ENCODE measurements at places on chromosomes 5 and 9.

- no peak for DNase-seq
These were observed 247.2 kb downstream of the DENND1A start for GRCh38 chr9:123682746-123683145.

DNA sequence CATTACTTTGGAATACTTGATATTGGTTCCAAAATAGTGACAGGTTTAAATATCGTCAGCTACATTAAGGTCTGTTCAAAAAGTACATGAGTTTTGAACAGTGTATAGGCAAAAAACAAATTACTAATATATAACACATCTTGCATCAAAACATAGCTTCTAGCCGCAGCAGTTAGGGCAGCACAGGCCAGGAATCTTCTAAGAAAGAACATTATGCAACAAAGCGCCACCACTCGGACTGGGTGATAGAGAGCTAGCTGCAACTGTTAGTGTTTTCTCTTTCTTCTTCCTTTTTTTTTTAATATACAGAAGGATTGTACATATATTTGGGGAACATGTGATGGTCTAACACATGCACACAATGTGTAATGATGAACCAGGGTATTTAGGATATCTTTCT is 504.5 kb downstream of the NR2F1-AS1 start:
- DNase-seq, result no peak

- no peak for DNase-seq
These were observed 780.0 kb downstream of the SEMA5A start for GRCh38 chr5:8765886-8766285.

DNA sequence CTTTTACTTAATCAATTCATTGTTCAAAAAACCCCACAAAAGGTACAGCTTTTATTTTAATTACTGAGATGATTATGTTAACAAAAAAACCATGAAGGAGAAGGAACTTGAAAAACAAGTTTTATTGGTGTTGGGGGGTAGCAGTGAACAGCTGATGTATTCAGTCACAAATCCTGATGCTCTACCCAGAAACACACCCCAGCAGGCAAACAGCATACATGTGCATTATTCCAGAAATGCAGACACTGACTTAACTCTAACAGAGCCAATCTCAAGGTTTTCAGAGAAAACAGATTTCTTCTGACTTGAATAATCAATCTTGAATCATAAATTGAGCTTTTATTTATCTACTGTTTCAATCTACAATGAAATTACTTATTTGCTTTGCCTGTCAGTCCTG is 175.2 kb downstream of the ZSWIM6 start:
- no peak for DNase-seq

DNA sequence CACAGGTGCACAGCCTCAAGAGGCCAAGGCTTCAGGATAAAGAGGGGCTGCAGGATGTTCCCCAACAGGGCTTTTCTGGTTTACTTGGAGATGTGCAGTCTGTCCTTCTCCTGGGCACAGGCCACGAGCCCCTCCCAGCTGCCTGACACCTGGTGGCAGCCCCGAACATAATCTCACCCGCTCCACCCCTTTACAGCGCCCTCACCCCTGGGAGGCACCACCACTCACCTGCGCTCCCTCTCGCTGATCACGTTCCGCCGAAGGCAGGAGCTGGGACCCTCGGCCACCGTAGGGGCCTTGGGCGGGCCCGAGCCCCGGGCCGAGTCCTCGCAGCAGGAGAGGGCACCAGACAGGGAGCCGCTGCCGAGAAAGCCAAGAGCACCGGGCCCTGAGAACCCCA is 514 bp downstream of the SOHLH1 start:
- DNase-seq, result no peak

GRCh38 chr5:98774192-98775033 is 950 bp downstream of the RGMB start:
- DNase-seq, result no peak

DNA sequence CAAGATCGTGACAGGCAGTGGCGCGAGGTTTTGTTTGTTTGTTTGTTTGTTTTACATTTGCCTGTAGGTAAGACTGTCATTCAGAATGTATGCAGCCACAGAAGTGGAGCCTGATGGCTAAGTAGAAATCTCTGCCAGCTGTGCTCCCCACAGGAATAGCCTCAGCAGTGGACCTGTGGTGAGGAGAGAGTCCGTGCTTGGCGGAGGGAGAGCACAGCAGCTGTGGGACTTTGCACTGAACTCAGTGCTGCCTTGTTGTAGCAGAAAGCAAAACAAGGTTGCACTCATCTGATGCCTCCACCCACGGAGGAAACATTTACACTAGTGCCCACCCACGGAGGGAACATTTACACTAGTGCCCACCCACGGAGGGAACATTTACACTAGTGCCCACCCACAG is 4.4 kb upstream of the ZNF782 start:
- DNase-seq, result no peak

- no peak for DNase-seq
These were observed 105.1 kb downstream of the CEMIP2 start for GRCh38 chr9:71663216-71663615.

GRCh38 chr9:34590381-34591247 is 1.1 kb upstream of the CNTFR start:
- DNase-seq, result no peak

DNA sequence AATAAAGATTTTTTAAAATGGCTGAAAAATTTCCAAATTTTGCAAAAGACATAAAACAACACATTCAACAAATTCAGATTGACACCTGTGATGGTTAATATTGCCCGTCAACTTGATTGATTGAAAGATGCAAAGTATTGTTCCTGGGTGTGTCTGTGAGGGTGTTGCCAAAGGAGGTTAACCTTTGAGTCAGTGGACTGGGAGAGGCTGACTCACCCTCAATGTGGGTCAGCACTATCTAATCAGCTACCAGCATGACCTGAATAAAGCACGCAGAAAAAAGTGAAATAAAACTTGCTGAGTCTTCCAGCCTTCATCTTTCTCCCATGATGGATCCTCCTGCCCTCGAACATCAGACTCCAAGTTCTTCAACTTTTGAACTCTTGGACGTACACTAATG is 868.0 kb upstream of the CTNND2 start:
- DNase-seq, result no peak

DNA sequence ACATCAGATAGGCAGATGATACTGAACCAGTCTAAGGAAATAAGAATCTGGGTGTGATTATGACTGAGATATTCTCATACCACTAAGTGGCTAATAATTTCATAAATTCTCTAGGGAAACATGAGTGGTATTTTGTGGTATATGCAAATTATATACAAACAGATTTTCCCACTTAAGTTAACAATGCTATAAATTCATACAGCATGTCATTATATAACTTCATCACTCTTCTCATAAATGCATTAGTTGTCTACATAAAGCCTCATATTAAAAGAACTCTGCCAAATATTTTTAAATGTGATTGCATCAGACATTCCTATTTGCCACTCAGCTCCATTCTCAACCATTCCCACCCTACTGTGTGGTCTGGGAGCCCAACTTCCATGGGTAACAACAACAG is 226.5 kb downstream of the TLE1 start:
- no peak for DNase-seq

DNA sequence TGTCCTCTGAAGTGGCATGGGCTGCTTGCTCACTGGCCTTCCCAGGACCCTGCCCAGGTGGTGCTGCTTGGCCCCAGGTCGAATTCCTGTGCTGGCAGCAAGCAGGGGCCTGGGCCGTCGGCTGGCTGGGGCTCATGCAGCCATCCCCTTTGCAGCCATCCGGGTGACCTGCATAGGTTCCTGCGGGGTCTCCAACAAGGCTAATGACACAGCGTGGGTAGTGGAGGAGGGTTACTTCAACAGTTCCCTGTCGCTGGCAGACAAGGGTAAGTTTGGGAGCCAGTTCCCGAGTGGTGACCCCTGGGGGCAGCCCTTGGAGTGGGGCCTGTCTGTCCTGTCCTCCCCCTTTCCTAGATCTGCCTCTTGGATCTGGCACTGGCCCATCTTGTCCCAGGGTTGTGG is 6.1 kb upstream of the EHMT1 start:
- DNase-seq, result no peak

DNA sequence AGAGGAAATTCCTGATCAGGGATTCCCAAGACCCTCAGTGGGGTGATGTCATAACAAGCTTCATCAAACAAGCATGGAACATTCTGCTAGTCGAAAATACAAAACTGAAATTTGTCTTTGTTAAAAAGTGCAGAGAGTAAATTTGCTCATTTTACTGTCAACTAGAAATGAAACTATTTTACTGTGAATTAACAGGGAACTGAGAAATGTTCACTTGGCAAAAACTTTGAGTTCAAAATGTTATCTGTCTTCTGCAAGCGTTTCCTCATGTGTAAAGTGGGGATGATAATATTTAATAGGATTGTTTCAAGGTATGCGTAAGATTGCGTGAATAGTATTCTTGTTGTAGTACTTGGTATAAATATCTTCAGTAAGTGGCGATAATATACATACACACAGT is 45.4 kb downstream of the ALDH1A1 start:
- no peak for DNase-seq

GRCh38 chr5:138844812-138845513 is 30.2 kb downstream of the LRRTM2 start:
- DNase-seq, result no peak
